ENCODE measurements at places on chromosomes 11 and 22. TPM values are rescaled to one million over a fixed set of nuclear protein-coding genes. Genes with fewer than 3 reads are reported as not detected.

The UPK3A gene
- total RNA-seq = not detected

The MS4A6A gene
- not detected for total RNA-seq

The EFEMP2 gene
- 71.0 TPM for total RNA-seq

The CD3D gene
- not detected for total RNA-seq

The BIRC3 gene
- total RNA-seq = 1.3 TPM

The ZPR1 gene
- total RNA-seq = 38.9 TPM

The SYT13 gene
- under 0.01 TPM for total RNA-seq

The LARGE2 gene
- total RNA-seq = not detected

The SOX10 gene
- not detected for total RNA-seq

The TEX12 gene
- not detected for total RNA-seq

The TRPC6 gene
- total RNA-seq = 2.1 TPM

The PAK1 gene
- 37.0 TPM for total RNA-seq

The OR5P2 gene
- total RNA-seq = not detected

The CLMP gene
- 324 TPM for total RNA-seq

The OR8A1 gene
- not detected for total RNA-seq

The ZBTB16 gene
- under 0.01 TPM for total RNA-seq

The SPI1 gene
- not detected for total RNA-seq

The CTSW gene
- total RNA-seq = not detected

The CREB3L1 gene
- 11.0 TPM for total RNA-seq

The ANO9 gene
- total RNA-seq = not detected

The GLYATL2 gene
- total RNA-seq = 0.19 TPM

The UCP3 gene
- 0.38 TPM for total RNA-seq

The SPINDOC gene
- total RNA-seq = 22.4 TPM

The TYR gene
- total RNA-seq = not detected

The APOA4 gene
- total RNA-seq = not detected

The IL18 gene
- total RNA-seq = under 0.01 TPM

The UBASH3B gene
- 22.6 TPM for total RNA-seq

Data from regular cardiac myocyte (primary cell).